Stimulated activated CD4-positive, alpha-beta T cell treated with anti-CD3 and anti-CD28 coated beads, Interleukin-15, amount 100 ng/mL, for 1 hour (primary cell): ENCODE measurements at places on chromosomes 11 and 22.

- DNase-seq, result no peak
Observed at GRCh38 chr22:48696371-48696770, 1131.3 kb downstream of the BRD1 start.

- no peak for DNase-seq
Observed at GRCh38 chr11:78190871-78191538, 2.3 kb downstream of the USP35 start.

DNA sequence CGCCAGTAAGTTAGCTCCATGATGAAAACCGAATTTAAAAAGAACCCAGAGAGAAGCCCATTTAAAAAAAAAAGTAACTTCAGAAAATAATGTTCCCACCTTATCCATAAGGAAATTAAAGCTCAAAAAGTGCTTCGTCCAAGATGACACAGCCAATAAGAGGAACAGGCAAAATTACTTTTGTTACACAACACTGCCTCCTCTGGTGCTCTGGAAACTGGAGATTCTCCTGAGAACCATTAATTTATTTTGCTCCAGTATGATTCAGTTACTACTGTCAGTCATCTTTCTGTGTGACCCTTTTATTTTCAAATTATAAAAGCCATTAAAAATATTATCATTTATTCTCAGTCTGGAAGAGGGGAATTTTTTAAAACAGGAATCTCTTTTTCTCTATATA, 2.0 kb downstream of the IFT27 start:
- DNase-seq, result no peak

GRCh38 chr22:35564975-35565867, 24.6 kb downstream of the RASD2 start:
- DNase-seq, result no peak

GRCh38 chr11:125317416-125317815, 152.9 kb downstream of the PKNOX2 start:
- no peak for DNase-seq

DNA sequence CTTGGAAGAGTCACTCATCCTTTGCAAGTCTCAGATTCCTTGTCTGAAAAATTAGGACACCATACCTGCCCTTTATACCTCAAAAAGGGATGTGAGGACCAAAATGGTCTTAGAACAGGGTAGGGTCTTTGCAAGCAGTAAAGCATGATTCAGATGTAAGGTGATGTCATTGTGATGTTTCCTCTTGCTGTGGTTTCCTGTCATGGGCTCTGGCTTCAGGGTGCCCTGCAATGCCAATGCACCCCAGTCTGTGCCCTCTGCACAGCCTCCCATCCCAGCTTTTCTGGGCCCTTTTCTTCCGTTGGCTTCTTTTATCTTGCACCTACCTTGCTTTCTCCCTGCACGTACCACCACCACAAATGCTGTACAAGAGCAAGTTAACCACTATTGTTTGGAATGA, 87.8 kb upstream of the NNMT start:
- no peak for DNase-seq

GRCh38 chr22:41501209-41501608, 32.3 kb downstream of the ACO2 start:
- no peak for DNase-seq

- DNase-seq, result no peak
Observed at GRCh38 chr11:86931548-86932258, 23.5 kb downstream of the FZD4 start.

DNA sequence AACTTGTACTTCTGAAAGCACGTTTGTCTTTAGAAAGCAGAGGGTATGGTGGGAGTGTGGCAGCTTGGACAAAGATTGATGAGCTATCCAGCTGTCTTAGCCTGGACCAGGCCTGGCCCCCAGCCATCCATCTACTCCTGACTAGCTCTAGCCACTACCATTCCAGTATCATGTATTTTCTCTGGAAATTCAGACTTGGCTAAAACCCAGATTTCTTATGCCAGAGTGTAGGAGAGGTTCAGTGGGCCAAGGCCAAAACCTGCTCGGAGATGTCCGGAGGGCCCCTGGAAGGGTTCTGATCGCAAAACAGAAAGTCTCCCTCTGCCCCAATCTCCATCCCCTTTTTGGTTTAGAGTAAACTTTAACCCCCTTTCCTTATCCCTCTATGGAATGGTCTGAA, 24.8 kb upstream of the MTCH2 start:
- no peak for DNase-seq

DNA sequence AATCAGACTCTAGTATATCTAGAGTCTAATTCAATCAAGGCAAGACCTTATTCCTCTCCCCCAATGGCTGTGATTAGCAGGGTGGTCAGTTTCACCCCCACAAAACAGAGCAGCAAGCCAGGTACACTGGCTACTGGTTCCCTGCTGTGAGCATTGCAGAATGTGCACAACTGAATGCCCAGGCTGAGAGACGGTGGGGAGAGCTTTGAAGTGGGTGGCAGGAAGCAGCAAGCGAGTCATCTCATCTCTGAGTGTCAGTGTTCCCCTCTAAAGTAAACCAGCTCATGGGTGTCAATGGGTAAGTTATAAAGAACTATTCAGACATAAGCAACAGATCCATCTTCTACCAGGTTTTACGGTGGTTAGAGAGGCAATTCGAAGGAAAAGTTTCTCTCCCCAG, 37.6 kb downstream of the GAB4 start:
- no peak for DNase-seq

DNA sequence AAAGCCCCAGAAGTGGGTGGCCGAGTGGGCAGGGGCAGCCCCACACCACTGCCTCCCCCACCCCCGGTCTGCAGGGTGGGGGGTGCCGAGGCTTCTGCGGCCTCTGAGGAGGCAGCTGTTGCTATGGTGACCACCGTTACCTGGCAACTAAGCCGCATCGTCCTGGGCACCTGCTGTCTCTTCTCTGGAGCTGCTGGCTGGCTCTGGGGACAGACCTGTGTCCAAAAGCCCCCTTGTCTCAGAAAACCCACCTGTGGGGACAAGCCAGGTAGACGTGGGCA, 79.9 kb upstream of the PRR5 start:
- no peak for DNase-seq

- no peak for DNase-seq
Observed at GRCh38 chr11:119029340-119030028, 1.2 kb downstream of the SLC37A4 start.

- peak; percentile 66 for DNase-seq
Observed at GRCh38 chr11:1693327-1694063, 3.5 kb upstream of the KRTAP5-6 start.

- DNase-seq, result no peak
Observed at GRCh38 chr11:72013765-72014711, 15.3 kb downstream of the IL18BP start.

DNA sequence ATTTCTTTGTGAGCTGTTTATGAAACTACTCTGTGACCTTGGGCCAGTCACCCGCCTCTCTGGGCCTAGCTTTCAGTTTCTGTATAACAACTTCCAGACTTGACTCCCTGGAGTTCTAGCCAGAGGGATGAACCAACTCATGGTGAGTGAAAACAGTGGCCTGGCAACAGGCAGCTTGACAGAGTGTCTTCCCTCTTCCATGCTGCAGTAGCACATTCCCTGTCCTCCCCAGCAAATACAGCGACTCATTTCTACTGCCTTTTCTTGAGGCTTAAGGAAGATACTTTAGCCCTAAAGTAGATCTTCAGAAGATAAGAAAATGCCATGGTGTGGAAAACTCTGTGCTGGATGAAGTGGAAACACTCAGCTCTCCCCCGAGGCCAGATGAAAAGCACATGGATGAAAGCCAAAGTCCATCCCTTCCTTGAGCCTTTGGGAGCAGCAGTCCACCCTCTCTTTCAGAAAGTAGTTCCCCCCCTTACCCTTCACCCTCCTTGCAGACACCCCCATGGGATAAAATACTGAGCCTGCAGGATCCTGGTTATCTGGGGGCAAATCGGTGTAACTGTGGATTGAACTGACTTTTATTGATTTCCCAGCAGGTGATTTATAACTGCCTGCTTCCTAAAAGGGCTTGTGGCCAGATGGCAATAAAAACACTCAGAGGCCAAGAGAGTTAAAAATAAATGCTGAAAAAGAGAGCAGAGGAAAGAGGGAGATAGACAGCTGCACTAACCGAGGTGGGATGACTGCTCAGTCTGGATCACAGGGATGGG, 24.1 kb downstream of the IRAG1 start:
- DNase-seq, result no peak

- no peak for DNase-seq
Observed at GRCh38 chr11:122037911-122038310, 78.1 kb downstream of the BLID start.

- DNase-seq, result no peak
Observed at GRCh38 chr11:18490736-18491485, 35.3 kb downstream of the LDHAL6A start.

DNA sequence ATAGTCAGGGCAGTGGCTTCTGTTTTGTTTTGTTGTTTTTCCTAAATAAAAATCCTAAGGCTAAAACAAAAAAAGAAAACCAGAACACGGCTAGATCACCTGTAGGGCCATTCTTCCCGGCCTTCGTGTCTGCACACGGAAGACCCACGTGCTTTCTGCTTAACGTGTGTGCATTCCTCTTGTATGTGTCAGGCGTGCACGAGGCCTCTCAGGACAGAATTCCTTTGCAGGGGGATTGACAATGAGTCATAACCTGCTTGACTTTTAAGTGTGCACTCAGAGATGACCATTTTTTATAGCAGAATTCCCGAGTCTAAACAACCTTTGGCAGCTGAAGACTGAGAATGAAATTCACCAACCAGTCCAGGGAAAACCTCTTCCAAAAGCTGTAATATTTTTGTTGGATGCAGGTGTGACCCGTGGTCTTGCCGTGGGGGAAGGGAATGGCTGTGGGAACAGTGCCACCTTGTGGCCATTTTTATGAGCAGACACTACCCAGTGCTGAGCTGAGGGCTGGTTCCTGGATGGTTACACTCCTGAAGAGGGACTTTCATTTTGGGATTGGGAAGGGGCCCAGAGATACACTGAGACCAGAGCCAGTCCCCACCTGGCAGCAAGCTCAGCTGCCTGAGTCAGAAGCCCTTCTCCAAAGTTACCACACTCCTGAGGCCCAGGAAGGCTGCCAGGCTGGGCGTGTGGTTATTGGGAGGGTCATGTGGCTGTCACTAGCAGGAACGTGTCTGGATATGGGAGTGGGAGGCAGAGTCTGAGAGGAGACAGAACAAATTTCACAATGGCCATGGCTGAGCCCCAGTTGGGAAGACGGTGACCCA, 35.7 kb upstream of the DKK3 start:
- peak; percentile 19 for DNase-seq

- DNase-seq, result no peak
Observed at GRCh38 chr11:67544616-67545242, 21.5 kb upstream of the CABP2 start.

- DNase-seq, result no peak
Observed at GRCh38 chr11:134781380-134781866, 369.4 kb upstream of the B3GAT1 start.

- no peak for DNase-seq
Observed at GRCh38 chr22:47281126-47282106, 519.0 kb downstream of the TBC1D22A start.

DNA sequence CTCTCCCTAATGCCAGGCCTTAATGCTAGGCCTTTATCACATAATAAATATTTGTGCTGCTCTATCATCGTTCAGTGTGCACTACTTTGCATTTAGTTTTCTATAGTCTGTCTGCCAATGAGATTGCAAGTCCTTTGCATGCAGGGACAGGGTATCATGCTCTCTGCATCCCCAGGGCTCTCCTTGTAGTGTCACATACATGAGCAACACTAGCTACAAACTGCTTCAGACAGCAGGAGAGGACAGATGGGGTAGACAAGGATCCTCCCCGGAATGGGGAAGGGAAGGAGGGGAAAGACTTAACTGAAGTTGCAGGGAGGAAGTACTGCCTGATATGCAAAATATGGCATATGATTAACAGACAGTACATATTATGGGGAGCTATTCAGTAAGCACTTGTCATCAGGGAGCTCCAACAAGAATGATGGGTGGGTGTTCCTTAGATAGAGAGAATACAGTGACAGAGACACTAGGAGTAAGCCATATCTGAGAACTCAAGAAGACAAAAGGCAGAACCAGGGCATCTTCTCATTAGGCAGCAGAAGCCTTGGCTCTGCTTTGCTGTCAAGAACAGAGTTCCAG, 42.8 kb downstream of the ZNF202 start:
- DNase-seq, result no peak

DNA sequence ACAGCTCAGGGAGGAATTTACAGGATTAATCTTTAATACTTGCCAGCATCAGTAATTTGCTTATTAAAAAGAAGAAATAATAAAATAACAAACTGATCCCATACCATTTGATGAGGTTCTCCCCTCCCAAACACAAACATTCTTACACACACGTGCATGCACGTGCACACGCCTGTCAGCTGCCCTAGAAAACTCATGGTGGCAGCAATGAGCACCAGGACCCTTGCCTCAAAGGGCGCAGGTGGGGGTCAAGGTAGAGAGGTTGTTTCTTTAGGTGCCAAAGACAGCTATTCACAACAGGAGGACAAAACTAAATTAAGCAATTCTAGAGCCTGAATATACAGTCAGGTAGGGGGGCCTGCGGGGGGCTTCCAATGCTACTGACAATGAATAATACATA, 219.3 kb downstream of the BUD13 start:
- no peak for DNase-seq

DNA sequence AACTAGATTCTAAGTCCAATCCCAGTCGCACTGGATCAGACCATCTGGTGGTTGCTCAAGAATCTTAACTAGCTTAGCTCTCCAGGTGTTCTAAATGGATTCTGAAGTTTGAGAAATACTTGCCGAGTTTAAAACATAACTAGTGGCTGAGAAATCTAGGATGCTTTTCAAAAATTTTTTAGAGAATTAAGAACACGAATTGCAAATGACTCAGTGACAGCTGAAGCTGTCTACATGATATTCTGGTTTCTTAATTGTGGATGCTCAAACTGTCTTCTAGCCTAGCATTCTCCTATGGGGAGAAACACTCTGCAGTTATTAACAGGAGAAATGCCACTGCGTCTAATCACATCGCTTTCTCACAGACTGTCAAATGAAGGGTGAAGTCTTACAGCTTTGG, 20.2 kb upstream of the TP53AIP1 start:
- no peak for DNase-seq

GRCh38 chr11:126507646-126508045, 152.2 kb downstream of the ST3GAL4 start:
- DNase-seq, result no peak

- DNase-seq, result peak; percentile 48
Observed at GRCh38 chr22:40348025-40348658, 1.8 kb downstream of the ADSL start.

DNA sequence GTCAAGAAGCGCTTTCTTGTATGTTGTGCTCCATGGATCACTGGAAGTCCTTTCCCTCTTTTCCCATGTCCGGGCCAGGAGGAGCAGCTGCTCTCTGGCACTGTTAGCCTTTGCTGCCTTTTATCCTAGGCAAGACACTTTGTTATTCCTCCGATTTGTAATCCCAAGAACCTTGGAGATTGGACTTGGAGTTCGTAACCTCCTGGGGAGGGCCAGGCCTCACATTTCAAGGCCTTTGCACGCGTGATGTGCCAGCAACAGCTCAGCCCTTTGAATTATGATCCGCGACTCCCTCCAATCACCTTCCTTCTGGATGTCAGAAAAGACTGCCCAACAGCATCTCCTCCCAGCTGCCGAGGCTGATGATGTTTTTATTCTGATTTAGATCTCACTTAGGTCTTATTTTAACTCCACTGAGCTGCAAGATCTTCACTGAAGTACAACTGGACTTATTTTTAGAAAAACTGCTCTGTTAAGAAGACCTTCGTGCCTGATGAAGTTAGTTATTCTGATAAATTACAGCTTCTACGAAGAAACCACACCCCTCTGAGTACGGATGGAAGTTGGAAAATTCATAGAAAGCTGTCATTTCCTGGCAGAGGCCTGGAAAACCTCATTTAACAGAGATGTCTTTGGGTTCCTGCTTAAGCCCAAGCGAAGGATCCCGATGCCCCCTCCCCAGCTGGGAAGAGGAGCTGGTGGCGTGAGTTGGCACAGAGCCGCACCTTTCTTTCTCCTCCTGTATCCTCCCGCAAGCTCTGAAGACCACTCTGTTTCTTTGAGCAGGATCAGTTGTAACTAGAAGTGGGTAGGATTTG, 62.4 kb downstream of the PARVB start:
- no peak for DNase-seq
